ENCODE measurements at places on chromosomes 6 and 20.

- DNase-seq: no peak
These were observed 1111.4 kb upstream of the CITED2 start for GRCh38 chr6:140485740-140486449.

GRCh38 chr6:15574486-15574885 is 88.3 kb downstream of the DTNBP1 start:
- DNase-seq: no peak

DNA sequence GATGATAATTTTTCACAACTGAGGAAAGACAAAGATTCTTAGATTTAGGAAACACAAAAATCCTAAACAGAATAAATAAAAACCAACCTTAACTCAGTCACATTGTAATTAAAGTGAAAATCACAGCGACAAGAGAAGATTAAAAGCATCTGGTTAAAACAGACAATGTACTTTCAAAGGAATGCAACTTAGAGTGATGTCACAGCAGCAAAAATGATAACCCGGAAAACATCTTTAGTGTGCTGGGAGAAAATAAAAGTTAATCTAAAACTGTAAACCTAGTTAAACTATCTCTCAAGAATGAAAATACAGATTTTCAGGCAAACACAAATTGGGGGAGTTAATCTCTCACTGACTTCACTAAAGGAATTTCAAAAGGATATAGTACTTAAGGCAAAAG is 76.8 kb upstream of the OGFRL1 start:
- no peak for DNase-seq

DNA sequence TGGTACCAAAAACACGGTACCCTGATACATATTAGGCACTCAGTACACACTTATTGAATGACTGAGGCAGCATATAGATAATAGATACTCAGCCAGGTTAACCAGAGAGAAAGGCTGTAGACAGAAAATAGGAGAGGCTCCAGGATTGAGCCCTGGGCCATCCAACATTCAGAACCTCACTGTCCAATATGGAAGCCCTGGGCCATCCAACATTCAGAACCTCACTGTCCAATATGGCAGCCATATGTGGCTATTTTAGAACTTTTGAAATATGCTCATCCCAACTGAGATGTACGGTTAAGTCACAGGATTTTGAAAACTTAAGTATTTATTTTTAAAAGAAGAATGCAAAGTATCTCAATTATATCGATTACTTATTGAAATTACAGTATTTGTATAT is 142.5 kb upstream of the ID4 start:
- no peak for DNase-seq

DNA sequence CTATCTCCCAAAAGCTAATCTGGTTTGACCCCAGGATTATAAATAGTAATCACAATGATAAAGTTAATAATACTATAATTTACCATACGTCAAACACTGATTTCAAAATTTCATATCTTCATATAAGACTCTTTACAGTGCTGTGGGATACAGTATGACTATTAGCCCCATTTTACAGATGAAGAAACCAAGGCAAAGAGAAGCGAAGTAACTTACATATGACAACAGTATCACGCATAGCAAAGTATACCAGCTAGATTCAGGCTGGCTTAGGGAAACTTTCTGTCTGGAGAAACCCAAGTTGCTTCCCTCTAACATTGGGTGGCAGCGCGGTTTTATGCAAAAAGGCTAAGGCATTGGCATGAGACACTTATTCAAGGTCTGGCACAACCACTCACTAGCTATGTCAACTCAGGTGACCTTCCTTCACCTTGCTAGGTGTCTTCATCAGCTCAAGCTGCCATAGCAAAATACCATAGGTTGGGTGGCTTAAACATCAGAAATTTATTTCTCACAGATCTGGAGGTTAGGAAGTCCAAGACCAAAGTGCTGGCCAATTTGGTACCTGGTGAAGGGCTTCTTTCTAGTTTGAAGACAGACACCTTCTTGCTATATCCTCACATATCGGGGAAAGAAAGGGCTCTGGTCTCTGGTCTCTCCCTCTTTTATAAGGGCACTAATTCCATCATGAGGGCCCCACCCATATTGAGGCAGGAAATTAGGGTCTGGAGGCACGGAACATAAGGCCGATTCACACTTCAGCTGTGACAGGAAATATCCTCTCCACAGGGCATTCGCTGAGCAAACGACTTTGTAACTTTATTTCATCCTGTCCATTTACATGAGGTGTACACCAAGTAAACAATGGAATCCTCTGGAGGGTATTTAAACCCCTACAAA is 22.4 kb upstream of the UTRN start:
- DNase-seq: peak; percentile 28

- no peak for DNase-seq
These were observed 186.1 kb upstream of the SLC24A3 start for GRCh38 chr20:19026121-19026878.

DNA sequence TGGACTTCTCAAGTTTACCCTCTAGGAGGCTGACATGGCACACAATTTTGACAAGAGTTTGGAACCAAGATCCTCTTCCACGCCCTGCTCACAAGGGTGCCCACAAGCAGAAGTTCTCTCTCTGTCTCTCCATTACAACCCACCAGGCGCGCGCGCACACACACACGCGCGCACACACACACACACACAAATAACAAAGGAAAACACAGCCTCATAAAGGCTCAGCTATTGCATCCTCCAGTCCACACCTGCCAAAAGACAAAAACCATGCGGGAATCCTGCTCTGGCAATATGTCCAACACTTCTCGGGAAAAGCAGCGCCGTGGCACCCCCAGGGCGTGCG is 870 bp downstream of the PAK5 start:
- DNase-seq: no peak

- DNase-seq: no peak
These were observed 39.1 kb downstream of the MCM8 start for GRCh38 chr20:5989539-5989938.

- peak; percentile 51 for DNase-seq
These were observed 28.5 kb downstream of the C6orf15 start for GRCh38 chr6:31083742-31084354.

DNA sequence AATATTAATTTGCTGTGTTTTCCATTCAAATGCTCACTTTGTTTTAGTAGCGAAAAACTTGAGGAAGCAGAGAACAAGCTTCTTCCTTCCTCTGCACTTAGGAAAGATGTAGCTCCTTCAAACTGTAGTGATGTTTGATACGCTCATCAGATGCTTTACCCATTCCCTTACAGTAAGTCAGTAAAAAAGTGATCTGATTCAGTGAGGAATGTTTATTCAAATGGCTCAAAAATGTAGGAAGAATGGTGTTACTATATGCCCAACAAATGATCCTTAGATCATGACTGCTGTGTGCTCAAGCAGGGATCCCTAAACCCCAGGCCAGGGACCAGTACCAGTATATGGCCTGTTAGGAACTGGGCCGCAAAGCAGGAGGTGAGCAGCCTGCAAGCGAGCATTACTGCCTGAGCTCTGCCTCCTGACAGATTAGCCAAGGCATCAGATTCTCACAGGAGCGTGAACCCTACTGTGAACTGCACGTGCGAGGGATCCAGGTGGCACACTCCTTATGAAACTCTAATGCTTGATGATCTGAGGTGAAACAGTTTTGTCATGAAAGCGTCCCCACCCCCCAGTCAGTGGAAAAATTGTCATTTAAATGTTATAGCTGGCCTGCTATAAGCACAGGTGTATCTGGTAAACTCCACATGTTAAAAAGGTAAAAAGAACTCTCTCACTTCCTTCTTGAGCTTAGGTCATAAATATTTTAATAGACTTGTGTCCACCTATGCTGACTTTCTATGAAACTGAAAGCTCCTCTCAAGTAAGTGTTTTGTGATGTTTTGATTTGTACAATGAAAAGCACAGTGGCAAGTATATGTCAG is 187.2 kb downstream of the FOXC1 start:
- DNase-seq: no peak

GRCh38 chr6:123829302-123829953 is 25.8 kb downstream of the NKAIN2 start:
- DNase-seq: no peak

DNA sequence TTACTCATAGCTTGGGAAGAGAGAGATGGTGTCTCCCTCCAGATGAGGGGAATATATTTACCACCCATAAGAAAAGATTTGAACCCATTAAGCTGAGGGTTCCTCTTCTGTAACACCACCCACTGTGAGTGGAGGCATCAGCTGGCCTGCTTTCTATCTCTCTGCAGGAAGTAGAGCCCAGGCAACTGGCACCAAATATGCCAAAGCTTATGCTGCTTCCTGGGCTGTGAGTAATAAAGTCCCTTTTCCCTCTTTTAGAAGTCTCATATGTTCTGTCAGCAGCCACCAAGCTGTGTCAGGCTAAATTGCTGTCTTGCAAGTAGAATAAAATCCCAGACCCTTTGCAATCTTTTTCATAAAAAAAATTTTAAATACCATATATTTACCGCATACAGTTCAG is 241.4 kb downstream of the LAMA2 start:
- DNase-seq: no peak

GRCh38 chr6:33927616-33928015 is 123.8 kb upstream of the MLN start:
- DNase-seq: peak; percentile 5

GRCh38 chr6:89944181-89944755 is 50.0 kb downstream of the GJA10 start:
- DNase-seq: no peak

GRCh38 chr20:16745204-16745603 is 3.0 kb upstream of the OTOR start:
- DNase-seq: no peak

DNA sequence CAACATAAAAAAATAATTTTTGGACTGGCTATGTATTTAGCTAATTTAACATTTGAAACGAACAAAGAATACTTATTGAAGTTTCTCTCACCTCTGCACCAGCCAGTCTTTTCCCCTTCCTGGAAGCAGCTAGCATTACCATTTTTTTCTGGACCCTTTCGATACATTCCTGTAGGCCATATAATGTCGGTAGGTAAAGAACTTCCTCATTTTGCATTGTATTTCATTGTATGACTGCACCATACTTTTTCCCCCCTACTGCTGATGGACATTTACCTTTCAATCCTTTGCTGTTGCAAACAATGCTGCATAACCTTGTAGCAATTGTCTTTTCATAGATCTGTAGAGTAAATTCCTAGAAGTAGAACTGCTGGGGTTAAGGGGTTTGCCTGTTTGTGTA is 17.6 kb downstream of the CBFA2T2 start:
- no peak for DNase-seq

- no peak for DNase-seq
These were observed 54.7 kb upstream of the NXT1 start for GRCh38 chr20:23295934-23296333.

- DNase-seq: no peak
These were observed 8.0 kb downstream of the IL20RA start for GRCh38 chr6:137036566-137037300.

DNA sequence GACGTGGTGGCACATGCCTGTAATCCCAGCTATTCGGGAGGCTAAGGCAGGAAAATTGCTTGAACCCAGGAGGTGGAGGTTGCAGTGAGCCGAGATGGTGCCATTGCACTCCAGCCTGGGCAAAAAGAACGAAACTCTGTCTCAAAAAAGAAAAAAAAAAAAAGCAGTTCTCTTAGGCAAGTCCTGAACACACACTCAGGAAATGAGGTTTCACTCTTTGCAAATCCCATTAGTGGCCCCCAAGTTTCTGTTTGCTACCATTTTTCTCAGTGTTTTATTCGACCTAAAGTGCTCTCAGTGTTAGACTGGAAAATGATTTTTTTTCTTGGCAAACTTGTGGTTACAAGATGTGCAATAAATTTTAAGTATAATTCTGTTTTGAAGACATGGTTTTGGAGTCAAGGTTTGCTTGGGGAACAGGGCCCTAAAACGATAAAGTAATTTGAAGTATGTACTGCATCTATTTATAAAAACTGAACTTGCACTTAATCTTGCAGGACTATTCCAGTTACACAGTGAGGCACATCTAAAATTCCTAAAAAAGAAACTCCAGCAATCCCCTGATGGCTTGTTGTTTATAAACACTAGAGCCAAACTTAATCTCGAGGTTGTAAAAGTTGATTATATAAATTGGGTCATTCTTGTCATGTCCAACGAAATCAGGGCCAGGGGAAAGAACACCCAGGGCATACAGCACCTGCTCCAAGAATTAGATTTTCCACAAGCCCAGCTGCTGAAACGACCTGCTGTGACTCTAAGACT is 42.6 kb downstream of the MAP1LC3A start:
- no peak for DNase-seq

DNA sequence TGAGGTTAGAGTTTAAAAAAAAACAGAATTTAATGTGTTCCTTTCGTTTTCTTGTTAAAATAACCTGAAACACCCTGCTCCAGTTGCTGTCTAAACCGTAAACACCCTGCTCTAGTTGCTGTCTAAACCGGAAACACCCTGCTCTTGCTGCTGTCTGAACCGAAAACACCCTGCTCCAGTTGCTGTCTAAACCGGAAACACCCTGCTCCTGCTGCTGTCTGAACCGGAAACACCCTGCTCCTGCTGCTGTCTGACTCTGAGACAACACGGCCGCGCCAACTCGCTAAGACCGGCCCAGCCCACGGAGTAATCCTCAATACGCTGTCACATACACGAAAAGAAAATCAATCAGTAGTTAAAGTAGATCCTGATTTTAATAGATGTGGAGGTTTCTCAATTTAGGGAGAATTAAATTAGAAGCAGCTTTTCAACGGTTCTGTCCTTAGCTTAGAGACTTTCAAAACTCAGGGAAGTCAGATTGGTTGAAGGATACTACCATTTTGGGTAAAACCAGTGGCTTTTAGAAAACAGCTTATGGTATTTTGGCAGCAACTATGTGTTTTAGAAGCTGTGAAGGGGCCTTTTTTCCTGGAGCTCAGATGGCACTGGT is 98.3 kb downstream of the RAMACL start:
- peak; percentile 87 for DNase-seq

DNA sequence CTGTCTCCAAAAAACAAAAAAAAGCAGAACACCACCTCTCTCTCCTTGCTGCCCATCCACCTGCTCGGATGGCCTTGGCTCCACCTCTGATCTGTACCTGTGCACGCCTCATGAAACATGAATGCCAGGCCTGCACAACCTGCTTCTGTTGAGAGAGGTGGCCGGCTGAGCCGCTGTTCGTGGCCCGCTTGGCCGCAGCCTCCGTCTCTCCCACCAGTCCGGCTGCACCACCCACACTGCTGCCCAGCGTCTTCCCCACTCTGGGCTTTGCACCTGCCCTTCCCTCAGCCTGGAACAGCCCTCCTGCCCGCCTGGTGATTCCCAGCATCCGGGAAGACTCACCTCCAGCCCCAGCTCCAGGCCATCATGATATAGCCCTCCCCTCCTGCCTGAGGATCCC is 12.2 kb upstream of the ZBTB46 start:
- no peak for DNase-seq

- no peak for DNase-seq
These were observed 72.2 kb downstream of the BANF2 start for GRCh38 chr20:17772005-17772343.

GRCh38 chr6:166775923-166776220 is 148.8 kb upstream of the RPS6KA2 start:
- no peak for DNase-seq

Measured in CD4-positive, alpha-beta memory T cell (primary cell).